Neuronal stem cell (in vitro differentiated cells): ENCODE measurements at places on chromosomes 1 and 21.

- no peak for DNase-seq
These were observed 13.5 kb downstream of the LDLRAP1 start for GRCh38 chr1:25556791-25557476.

DNA sequence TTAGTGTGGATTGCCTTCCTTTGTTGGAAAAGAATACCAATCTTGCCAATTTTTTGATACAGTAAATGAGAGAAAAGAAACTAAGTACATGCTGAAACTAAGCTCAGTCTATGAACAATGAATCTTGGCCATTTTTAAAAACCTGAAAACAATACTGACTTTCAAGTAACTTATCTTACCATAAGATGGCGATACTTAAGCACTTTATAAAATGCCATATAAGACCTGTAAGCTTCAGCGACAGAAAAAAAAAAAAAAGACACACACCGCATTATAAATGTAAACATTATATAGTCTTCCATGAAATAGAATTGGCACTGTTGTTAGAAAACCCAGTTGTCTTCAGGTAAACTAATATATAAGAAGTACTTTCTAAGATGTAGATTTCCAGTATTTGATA, 3.0 kb downstream of the OLFM3 start:
- no peak for DNase-seq

- no peak for DNase-seq
These were observed at the start of gene NR5A2 for GRCh38 chr1:200027264-200027823. Gene NR5A2, plus strand, starts transcription at chr1:200027710. Its CDS starts 138 bp downstream, at chr1:200027848.

DNA sequence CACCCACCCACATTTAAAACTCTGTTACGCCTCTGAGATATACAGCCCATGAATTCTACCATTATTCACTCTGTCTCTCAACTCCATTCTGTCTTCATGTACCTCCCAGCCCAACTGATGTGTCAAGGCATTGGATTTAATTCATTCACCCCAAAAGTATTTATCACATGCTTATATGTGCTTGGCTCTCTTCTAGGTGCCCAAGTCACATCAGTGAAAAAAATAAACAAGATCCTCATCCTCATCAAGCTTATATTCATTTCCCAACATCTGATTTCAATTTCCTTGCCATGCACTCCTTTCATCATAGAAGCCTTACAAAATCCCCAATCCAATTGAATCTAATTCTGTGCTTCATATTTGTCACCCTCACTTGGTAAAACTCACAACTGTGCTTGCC, 967.6 kb downstream of the LTN1 start:
- DNase-seq: no peak

DNA sequence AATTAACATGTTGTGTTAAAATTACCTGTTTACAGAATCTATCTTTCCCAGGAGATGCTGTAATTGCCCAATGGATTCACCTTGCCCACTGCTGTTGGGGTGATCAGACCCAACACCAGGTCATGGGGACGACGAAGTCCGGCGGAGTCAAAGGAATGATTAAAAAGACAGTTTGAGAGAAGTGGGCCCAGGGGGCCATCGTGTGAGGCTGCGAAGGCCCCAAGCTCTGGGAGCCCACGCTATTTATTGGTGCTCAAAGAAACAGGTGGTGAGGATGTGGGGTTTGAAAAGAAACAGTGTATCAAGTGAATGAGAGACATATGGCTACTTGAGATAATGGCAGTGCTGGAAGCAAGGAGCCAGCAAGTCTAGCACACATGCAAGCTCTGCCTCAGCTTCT, 16.3 kb upstream of the L1TD1 start:
- DNase-seq: no peak

DNA sequence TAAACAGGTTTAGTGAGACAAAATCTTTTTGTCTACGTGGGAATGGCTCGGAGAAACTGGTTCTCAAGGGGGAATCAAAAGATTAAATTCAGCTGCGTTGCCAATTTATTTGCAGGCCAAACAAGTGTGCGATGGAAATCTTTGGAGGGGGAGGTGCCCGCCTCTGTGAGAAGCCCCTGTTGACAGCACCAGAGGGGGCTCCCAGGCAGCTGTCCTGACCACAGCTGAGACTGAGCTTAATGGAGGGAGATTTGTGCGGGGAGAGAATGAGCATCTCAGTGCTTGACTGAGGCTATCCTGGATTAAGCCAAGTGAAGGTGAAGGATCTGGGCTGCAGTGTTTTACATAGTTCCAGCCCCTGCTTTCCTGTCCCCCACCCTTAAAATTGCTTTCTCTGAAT, 169.7 kb downstream of the ATG4C start:
- DNase-seq: no peak

DNA sequence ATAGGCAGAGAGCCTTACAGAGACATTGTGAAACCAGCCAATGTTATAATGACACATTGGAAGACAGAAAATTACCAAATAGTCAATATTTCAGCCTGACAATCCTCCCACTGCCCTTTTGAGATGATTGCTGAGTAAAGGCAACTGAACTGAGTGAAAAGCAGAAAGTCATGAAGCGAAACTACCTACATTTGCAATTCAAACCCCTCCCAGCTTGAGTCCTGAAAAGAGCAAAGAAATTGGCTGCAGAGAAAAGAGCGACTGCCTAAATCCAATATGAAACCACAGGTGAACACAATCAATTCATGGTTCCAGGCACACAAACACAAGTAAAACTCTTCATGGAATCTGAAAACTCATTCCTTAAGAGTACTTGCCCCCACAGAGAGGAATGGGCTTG, 143.4 kb upstream of the CHRM3 start:
- DNase-seq: no peak

GRCh38 chr21:26513212-26513611, 59.9 kb downstream of the CYYR1 start:
- DNase-seq: no peak

DNA sequence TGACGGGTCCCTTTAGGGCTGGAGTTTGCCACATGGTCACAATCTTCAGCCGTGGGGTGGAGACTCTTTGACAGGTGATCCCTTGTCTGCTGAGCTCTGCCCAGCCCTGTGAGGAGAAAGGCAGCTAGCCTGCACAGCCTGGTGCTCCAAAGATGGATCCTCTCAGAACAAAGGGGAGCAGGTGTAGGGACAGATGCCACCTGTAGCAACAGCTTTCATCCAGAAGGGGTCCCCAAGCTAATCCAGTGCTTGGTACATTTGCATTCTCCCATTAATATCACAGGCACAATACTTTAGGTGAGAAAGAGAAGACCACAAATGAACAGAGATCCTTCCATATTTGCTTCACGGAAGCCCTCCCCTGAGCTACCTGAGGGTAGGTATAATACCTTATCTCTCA, 93.2 kb downstream of the CCDC185 start:
- DNase-seq: no peak

GRCh38 chr1:40064797-40065499, 24.4 kb downstream of the CAP1 start:
- no peak for DNase-seq

DNA sequence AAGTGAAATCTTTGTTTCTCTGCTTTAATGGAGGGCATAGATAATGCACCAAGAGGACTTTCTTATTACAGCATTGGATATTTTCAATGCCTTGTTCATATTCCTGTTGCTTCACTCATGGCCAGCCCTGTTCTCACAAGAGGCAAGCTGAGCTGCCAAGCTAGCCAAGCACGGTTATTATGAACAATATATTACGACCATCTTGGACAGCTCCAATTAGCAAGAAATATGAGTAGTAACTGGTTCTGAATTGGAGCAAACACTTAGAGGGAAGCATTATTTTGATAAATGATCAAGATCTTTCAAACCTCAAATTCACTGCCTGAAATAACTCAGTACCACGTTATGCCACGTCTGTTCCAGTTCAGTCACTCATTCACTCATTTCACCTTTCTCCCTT, 159.8 kb downstream of the SETD4 start:
- no peak for DNase-seq

DNA sequence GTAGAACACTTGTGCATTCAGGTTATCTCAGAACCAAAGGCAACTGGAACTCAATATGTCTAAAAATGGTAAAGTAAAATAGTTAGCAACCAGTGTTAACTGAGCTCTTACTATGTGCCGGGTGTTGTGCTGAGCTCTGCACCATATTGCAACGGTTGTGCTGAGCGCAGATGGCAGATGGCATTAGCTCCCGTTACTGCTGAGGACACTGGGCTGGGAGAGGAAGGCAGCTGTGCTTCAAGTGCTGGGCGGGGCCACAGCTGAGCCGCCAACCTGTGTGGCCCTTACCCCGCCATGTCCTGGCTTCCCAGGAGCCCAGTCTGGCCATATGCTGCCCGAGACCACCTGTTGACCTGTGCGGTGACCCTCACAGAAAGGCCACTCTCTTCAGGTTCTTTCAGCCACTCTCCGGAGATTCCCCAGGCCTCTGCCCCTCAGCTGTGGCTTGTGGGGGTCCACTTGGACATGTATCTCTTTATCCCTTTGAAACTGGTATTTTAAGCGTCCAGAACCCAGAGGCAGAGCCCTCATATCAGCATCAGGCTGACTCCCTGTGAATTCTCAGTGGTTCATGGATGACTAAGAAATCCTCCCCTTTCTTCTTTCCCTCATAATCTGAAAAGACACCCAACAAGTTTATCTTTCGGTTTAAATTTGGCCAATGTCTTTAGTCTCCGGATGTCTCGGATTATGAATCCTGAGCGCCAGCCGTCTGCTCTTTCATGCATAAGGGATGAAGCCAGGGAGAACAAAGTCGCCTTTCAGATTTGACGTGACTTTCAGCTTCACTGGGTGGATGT, 26.4 kb downstream of the LDLRAP1 start:
- no peak for DNase-seq

DNA sequence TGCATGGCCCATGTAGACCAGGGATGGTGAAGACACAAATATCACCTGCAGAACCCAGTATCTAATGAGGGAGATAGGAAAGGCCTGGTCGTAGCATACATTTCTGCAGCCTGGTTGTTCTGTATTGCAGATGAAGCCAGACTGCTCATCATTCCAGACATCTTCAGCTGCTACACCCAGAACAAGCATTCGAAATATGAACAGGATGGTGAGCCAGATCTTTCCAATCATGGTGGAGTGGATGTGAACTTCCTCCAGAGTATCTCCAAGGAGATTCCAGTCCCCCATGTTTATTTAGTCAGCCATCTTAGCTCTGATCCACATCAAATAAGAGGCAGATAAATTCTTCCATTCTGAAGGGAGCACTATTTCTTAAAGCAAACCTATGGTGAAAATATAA, 2.7 kb upstream of the MYCBP start:
- DNase-seq: no peak

- DNase-seq: peak; percentile 41
These were observed 671 bp downstream of the OMA1 start for GRCh38 chr1:58545591-58546519.

- DNase-seq: no peak
These were observed 39.5 kb downstream of the XCL2 start for GRCh38 chr1:168504064-168504837.

DNA sequence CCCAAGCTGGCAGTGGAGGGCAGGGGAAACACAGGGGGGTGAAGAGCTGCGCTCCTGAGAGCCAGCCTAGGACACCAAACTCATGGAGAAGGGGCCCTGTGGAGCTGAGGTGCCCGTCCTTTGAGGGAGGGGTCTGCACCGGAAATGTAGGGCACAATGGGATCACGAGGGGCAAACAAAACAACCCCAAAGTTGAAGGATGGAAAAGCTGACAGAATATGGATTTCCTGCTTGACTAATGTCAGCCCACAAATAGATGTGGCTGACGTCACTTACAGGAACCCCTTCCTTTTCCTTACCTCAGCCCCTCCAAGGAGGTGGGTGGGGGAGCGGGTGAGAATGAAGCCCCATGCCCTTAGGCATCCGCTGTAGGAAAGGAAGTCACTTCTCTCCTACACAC, 110.9 kb downstream of the KCNN3 start:
- DNase-seq: no peak

- no peak for DNase-seq
These were observed 287.0 kb upstream of the PLXNA2 start for GRCh38 chr1:208531003-208531750.

GRCh38 chr1:58768971-58769808, 14.7 kb downstream of the JUN start:
- DNase-seq: peak; percentile 72

- no peak for DNase-seq
These were observed 5.9 kb downstream of the PHLDA3 start for GRCh38 chr1:201463071-201463552.

- DNase-seq: no peak
These were observed 32.4 kb downstream of the EIF2D start for GRCh38 chr1:206579747-206580437.

GRCh38 chr1:89945852-89946476, 48.9 kb upstream of the ZNF326 start:
- DNase-seq: no peak

GRCh38 chr1:231184891-231185290, 23.0 kb downstream of the TRIM67 start:
- DNase-seq: no peak

DNA sequence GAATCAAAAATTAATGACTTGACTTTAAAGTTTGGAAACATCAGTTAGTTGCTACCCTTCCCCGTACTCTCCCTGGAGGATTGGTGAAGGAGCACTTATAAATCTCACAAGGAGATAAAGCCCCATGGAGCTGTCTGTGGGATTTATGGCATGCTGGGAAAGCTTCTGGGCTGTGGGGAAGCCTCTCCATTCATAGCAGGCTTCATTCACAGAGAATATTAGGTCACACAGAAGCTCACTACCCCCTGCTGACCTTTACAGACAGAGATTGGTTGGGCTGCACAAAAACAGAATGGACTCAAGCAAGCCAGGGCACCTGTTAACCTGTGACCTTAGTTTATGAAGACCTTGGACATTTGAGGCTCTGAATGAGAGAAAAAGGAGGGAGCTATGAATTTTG, 32.1 kb downstream of the RGL1 start:
- no peak for DNase-seq

- no peak for DNase-seq
These were observed 39.8 kb upstream of the TNR start for GRCh38 chr1:175783126-175783722.

DNA sequence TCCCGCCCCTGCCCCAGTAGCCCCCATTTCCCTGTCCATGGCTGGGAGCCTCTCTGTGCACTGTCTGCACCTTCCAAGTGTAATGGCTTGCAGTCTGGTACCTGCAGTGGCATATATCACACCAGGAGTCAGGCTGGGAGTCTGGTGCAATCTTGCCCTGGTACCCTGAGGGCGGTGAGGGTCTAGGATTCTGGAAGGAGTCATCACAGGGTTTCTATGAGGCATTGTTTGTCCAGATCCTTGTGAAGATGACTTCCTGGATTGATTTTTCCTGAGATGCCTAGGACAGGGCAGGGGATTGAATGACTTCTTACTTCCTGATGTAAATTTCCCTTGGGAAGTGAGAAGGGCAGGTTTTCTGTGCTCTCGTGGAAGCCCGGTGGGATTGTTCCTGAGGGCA, 5.9 kb upstream of the PKP1 start:
- no peak for DNase-seq

DNA sequence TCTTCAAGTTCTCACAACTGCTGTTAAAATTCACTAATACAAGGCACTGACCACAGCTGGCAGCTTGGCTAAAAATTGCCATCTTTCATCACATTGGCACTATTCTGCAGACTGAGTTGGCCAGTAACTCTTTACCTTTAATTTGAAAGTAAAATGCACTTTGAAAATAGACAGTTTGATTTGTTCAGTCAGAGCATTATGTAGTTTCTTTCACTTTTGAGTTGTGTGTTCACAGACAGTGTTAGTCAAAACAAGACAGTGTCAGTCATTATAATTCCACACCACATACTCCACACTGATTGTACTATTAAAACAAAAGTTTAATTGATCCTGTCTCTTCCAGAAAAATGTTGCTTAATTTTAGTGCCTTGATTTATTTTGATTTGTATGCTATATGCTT, 160.7 kb downstream of the SDCCAG8 start:
- no peak for DNase-seq
